ENCODE measurements at places on chromosomes 5 and 9.

- no peak for DNase-seq
Observed at GRCh38 chr5:172540099-172540870, 86.0 kb upstream of the SH3PXD2B start.

DNA sequence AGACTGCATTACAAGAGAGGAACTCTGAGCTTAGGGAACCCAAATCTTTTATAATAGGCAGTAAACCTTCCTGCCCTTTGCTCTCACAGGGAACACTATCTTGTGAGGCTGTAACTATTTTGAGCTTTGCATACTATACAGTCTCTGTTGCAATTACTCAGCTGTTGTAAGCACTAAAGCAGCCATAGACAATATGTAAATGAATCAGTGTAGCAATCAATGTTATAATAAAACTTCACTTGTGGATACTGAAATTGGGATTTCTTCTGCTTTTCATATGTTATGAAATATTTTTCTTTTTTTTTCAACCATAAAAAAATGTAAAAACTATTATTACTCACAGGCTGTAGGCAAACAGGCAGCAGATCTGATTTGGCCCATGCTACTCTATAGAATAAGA, 16.7 kb upstream of the UBQLN1 start:
- no peak for DNase-seq

DNA sequence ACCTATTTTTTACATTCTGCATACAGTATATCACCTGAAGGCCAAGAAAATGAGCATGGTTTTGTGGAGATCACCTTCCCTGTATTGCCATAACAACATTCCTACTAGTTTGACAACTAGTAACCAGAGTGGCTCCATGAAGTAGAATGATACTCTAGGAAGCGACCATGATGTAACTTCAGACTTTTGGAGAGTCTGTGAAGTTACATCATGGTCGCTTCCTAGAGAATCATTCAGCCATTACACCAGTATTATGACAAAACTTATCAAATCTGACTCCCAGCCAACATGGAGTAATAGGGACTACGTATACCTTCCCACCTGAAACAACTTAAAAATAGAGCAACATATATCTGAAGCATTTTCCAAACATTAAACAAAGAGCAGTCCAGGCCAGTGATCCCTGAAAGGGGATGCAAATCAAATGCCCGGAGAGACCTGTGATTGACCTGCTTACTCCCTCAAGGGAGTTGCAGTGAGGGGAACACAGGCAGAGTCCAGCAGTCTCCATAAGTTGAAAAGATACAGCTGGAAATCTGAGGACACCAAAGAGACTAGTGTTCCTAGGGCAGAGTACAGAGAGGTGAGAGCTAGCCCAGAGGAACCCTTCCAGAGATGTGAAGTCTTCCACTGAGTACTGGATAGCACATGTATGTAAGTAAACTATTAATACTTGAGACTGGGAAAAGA, 7.8 kb downstream of the ECM2 start:
- no peak for DNase-seq

- DNase-seq: no peak
Observed at GRCh38 chr5:34656700-34657273, 659 bp downstream of the RAI14 start.

- no peak for DNase-seq
Observed at GRCh38 chr5:179170606-179171005, 110.4 kb downstream of the ZNF354C start.

GRCh38 chr9:130912932-130913598, 16.5 kb upstream of the QRFP start:
- no peak for DNase-seq

DNA sequence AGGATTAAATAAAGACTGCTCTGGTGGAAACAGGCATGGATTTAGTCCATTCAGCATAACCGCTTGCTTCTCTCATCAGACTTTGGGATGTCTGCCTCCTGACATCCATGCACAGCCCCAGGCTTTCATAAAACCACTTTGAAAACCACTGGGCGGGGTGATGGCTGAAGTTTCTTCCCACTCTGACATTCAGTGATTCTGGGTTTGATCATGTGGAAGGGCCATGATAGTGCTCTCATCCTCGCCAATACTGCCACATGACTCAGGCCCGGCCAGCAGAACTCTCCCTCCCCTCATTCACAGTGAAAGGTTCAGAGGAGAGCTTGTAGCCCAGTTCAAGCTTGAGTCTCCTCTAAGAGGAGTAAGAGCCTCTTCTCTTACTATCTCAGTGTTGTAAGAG, 29.6 kb upstream of the GLRA1 start:
- no peak for DNase-seq

- DNase-seq: no peak
Observed at GRCh38 chr5:61228691-61229280, 66.5 kb upstream of the SMIM15 start.

DNA sequence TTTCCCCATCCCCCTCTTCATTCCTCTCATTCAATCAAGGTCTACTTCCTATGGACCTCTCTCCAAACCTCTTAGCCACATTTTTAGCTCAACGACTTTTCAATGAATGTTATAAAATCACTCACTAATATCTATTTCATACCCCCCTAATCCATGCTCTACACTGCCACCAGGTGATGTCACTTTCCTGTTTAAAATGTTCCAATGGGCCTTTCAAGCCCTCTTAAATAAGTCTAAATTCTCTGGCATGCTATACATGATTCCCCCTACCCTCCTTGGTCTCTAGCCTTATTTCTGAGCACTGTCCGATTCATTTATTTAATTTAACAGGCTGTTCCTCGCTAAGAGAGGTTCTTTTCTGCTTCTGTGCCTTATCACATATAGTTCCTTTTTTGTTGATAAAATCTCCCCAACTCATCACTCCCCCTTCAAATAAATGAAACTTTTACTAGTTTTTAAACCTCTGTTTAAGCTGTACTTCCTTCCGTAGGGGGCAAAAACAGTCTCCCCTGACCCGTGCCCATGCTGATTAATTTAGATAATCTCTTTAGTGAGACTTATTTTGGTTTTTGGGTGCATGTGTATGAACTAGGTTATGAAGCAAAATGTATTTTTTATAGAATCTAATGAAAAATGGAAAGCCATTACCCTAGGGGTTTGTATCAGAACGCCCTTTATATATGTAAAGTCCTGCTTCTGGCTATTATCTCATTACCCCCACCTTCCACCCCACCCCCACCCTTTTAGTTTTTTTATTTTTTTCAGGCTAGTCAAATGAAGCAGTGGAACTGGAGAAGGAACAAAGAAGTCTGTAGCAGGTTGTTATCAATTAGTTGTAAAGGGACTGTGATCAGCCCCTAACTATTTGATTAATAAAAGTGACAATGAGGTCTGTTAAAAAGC, 9.0 kb downstream of the ABHD17B start:
- DNase-seq: no peak

Measured in activated B cell treated with CpG ODN at 0.5 μM for 24 hours (primary cell).